T-helper 2 cell (primary cell): ENCODE measurements at places on chromosomes 12 and 14.

DNA sequence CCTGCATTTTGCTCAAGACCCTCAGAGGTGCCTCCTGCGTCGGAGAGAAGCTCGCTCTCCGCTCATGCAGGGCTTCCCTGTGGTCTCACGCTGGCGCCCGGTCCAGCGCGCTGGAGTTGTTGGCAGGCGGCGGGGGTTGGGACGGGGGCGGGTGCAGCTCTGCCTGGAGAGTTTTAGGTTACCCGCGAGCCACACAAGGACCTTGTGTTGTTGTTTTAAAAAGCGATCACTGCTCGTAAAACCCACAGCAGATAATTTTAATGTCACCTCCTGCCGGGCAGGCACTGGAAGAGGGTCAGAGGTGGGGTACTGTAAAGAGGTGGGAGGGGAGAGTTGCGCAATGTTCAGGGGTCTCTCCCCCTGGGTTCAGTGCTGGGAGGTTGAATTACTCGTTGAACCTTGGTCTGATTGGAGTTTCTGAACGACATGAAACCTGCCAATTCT, 850 bp downstream of the SMOC1 start:
- DNase-seq, result no peak

- DNase-seq, result no peak
Observed at GRCh38 chr14:80055667-80056496, 155.4 kb downstream of the DIO2 start.

DNA sequence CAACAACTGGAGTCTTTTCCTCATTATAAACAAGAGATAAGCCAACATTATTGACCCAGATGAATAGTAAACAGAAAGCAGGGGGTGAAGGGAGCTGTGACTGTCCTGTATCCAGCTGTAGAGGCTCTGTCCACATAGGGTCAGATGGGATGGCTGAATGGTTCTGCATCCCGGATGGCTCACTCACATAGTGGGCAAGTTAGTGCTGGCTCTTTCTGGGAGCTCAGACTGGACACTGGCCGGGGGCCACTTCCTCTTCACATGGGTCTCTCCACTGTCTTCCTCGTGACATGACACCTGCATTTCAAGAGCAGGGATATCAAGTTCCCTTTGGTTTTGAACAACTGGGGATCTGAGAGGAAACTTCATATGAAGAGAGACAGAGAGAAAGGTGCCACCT, 969.6 kb upstream of the TMEM132C start:
- no peak for DNase-seq

DNA sequence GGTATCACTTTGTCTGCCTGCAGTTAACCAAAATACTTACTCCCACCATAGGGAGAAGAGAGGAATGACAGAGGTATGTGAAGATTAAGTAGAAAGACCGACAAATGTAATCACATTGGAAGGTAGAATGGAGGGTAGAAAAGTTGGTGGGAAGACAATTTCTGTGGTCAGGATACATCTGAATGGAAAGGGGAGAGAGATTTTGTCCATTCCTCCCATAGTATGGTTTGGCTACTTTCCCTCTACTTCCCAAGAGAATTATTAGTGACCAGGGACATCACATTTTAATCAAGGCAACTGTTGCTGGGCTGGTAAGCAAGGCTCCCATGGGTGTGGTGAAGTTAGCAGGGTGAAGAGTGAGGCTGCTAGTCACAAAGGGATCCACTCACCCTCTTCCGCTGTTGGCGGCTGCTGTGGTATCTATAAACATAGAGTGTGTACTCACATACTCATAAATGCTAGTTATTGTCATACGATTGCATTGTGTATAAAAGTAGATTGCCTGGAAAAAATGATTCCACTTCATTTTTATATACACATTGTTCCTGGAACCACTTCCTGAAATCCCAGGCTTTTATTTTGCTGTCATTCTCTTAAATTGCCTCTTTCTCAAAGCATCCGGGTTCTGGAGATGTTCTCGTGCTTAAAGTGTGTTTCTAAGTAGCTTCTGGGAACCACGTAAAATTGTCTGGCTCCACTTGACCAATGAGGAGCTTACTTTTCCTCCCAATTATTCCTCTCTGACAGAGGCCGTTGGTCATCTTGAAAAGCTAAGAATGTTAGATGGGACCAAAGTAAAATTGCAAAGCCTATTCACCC, 413.1 kb downstream of the ZFP36L1 start:
- no peak for DNase-seq

- no peak for DNase-seq
Observed at GRCh38 chr14:91140672-91141071, 26.8 kb downstream of the DGLUCY start.

GRCh38 chr12:131634037-131634436, 76.9 kb upstream of the SFSWAP start:
- DNase-seq, result no peak
